ENCODE measurements at places on chromosomes 3 and 15. TPM values are rescaled to one million over a fixed set of nuclear protein-coding genes. Genes with fewer than 3 reads are reported as not detected.

The CFAP44 gene
- 3.8 TPM for total RNA-seq

The ZBTB47 gene
- 13.6 TPM for total RNA-seq

The ARPP21 gene
- not detected for total RNA-seq

DNA sequence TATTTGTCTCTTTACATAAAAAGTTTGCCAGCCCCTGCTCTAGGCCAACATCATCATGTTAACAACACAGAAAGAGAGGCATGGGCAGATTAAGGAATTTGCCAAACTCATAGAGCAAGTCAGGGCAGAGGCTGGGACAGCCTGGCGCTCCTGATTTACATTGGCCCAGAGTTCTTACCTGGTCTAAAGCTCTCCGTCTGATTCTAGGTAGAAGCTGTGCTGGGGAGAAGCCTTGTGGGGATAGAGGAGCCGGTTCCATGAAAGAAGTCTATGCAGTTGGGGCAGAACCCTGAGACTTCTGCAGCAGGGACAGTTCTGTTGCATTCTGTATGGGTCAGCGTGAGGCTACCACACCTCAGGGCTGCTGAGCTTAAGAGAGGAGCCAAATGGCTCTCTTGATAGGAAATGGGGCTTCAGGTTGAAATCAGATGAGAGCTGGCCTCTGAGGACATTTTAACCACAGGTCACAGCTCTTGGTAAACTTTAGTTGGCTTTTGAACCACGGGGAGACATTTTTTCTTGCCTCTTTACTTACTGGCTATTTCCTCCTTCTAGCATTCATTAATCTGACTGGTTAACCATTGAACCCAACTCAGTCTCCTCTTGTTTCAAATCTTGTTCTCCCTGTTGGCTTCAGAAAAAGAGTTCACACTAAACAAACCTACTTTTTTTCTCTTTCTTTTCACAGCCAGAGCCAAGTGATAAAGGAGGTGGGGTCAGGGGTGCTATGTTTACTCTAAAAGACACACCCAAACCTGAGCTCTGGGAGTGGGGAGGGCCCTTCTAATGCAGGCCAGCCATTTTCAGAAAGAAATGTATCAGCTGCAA is 250.7 kb downstream of the OPA1 start:
- no peak overlapping the region for H3K4me3 ChIP-seq
- no peak for DNase-seq
- H3K27me3 ChIP-seq, result no peaks in the 10 kb centered on the region
- H3K4me1 ChIP-seq, result peaks cover 47% of the 10 kb centered on the region
- peak overlapping the region; percentile 83 for H3K27ac ChIP-seq

DNA sequence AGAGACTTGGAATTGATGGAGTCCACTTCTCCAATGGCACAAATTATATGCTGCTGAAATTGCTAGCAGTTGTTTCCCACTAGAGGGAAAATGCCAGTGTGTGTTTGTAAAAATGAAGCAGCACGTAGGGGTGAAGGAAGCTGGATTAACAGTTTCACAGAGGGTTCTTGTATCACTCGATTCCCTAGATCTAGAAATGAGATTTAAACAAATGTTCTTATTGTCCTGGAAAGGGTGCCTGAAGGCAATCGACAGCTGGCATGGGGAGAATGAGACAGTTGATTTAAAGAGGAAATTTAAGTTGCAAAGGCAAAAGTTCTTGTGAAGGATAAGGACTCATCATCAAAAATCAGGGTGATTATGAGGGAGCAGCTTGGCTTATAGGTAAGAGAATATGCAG is 234.8 kb upstream of the ARPP21 start:
- H3K4me1 ChIP-seq, result no peaks in the 10 kb centered on the region
- H3K27ac ChIP-seq, result no peak overlapping the region
- H3K4me3 ChIP-seq, result no peak overlapping the region
- no peaks in the 10 kb centered on the region for H3K36me3 ChIP-seq
- DNase-seq, result no peak

- H3K4me1 ChIP-seq, result no peaks in the 10 kb centered on the region
- no peak for DNase-seq
- H3K27ac ChIP-seq, result no peak overlapping the region
- no peaks in the 10 kb centered on the region for H3K36me3 ChIP-seq
- H3K4me3 ChIP-seq, result no peak overlapping the region
Observed at GRCh38 chr3:168183774-168184173, 88.0 kb upstream of the GOLIM4 start.
